ENCODE measurements at places on chromosomes 6 and 20. TPM values are rescaled to one million over a fixed set of nuclear protein-coding genes. Genes with fewer than 3 reads are reported as not detected.

GRCh38 chr6:162088091-162088490, 639.5 kb downstream of the PRKN start:
- no peaks in the 10 kb centered on the region for H3K36me3 ChIP-seq
- no peaks in the 10 kb centered on the region for H3K27me3 ChIP-seq
- no peaks in the 10 kb centered on the region for H3K4me1 ChIP-seq
- DNase-seq: no peak

- H3K27ac ChIP-seq: no peak overlapping the region
- peaks cover 9% of the 10 kb centered on the region for H3K4me1 ChIP-seq
Observed at GRCh38 chr20:24771542-24772061, 177.5 kb upstream of the CST7 start.

- DNase-seq: no peak
- H3K27ac ChIP-seq: no peak overlapping the region
- H3K4me1 ChIP-seq: no peaks in the 10 kb centered on the region
- no peak overlapping the region for H3K4me3 ChIP-seq
- H3K27me3 ChIP-seq: no peaks in the 10 kb centered on the region
Observed at GRCh38 chr6:161644521-161644920, 370.7 kb upstream of the AGPAT4 start.

GRCh38 chr6:44969446-44970185, 358.5 kb upstream of the RUNX2 start:
- H3K27ac ChIP-seq: no peak overlapping the region
- no peaks in the 10 kb centered on the region for H3K36me3 ChIP-seq
- H3K4me3 ChIP-seq: no peak overlapping the region
- no peaks in the 10 kb centered on the region for H3K27me3 ChIP-seq

- H3K27ac ChIP-seq: no peak overlapping the region
- DNase-seq: no peak
- H3K27me3 ChIP-seq: no peaks in the 10 kb centered on the region
- H3K4me1 ChIP-seq: peaks cover 3% of the 10 kb centered on the region
Observed at GRCh38 chr6:137115658-137116057, 57.8 kb downstream of the IL22RA2 start.

KCNQ5 gene
- 10.4 TPM for total RNA-seq

SLC32A1 gene
- not detected for total RNA-seq

CST4 gene
- not detected for total RNA-seq

SAMD3 gene
- 2.5 TPM for total RNA-seq
